ENCODE measurements at places on chromosomes 3 and 15.
A peak's percentile ranks its signal among the peaks of the same experiment; 100 is the strongest.

DNA sequence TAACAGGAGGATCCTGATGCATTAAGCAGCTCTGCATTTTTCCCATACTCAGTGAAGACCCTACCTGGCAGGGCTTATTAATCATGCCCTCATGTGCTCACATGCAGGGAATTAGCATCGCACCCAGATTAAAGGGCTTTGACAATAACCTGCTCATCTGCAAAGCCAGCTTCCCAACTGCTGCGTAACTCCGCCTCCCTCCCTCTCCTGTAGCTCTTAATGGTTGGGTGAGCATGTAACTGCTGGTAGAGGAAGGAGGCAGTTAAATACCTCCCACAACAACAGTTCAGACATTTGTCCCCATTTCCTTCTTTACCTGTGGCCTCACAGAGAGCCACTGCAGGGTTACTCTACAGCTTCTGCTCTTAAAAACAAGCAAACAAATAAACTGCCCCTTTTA lies 203.6 kb upstream of the WNT5A start:
- DNase-seq: peak; percentile 42

DNA sequence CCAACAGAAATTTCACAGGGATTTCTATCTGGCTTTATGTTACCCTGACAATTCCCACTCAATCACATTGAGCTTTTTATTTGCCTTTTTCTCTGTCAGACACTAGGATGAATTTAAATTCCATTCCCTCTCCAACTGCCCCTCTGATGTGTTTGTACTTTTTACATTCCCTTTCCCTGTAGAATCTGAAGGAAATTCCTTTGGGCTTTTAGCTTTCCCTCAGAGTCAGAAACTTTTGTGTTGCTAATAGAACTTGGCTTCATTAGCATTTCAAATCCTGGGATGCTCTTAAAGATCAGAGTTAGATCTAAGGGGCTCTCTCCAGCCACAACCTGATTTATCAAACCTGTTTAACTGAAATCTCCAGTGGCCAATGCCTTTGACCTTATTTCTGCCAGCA lies 7.9 kb upstream of the RARB start:
- DNase-seq: no peak

- DNase-seq: peak; percentile 87
Measured at GRCh38 chr3:36969540-36970432, 23.1 kb downstream of the EPM2AIP1 start.

DNA sequence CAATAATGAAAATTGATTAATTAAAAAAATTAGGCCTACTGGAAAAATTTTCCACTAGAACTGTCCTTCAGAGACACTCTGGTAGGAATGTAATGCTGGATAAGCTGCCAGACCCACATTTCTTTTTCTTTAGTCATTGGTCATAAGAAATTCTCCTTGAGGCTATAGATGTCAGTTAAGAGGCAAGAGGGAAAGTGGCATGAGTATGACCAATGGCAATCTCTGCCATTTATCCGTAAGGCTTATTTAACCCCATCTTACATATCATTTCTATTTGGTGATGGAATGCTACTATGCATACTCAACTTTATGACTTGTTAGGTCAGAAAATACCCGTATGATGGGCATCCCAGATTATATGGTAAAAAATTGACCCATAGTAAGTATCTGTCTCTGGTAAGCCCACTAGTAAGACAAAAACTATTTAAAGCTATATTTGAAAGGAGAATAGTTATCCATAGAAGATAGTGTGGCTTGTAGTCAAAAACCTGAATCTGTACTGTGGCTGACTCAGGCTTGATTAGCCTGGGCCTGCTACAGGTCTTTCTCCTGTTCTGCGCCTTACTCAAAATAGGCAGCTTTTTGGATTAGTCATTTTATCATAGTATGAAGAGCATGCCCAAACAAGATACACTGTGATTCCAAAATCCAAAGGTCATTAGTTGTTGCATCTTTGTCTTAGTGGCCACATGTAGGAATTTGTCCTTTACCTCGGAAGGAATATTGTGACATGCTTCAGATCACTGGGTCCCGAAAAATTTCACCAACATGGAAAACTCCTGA lies 314.7 kb downstream of the PYDC2 start:
- no peak for DNase-seq

- DNase-seq: no peak
Measured at GRCh38 chr3:56075089-56075488, 393.2 kb downstream of the ERC2 start.

DNA sequence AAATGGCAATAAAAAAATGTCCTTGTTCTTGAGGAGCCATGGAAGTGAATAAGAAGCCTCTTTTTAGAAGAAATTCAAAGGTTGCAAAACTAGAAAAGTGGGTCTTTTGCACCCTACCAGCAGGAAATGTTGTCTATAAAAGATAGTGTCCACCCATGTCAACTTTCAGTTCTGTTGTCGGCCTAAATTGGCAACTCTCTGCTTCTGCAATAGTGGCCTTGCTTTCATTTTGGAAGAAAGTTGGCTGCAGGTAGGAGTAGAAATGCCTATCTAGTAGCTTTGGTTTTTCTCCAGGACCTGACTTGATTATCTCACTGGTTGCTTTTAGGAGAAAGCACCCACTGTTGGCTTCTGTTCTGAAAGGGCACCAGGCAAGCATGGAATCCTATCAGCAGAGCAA lies 85.4 kb downstream of the TMEM108 start:
- no peak for DNase-seq

- peak; percentile 71 for DNase-seq
Measured at GRCh38 chr15:80779658-80780415, 667 bp downstream of the CEMIP start.

GRCh38 chr3:172288651-172289050 lies 159.6 kb downstream of the GHSR start:
- no peak for DNase-seq

DNA sequence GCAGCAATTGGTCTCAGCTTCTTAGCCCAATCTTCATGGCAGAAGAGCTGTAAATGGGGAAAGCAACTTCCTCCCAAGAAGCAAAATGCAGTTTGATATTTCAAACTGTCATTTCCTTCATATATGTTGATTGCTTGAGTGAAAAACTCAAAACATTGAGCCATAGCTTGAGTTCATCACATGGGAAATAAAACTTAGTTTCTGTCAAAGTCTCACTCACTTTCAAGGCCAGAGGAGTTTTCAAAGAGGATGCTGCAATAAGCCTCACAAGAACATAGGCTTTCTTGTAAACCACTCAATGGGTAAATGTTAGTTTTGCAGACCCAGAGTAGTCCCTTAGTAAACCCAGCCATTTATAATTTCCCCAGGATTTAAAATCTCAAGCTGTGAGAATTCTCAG lies 29.1 kb upstream of the SUCLG2 start:
- DNase-seq: no peak

GRCh38 chr3:23590424-23591273 lies 215.1 kb upstream of the UBE2E1 start:
- DNase-seq: no peak
